ENCODE measurements at places on chromosomes 16 and 17.

- no peak for DNase-seq
Measured at GRCh38 chr17:33014751-33015150, 23.1 kb downstream of the SPACA3 start.

DNA sequence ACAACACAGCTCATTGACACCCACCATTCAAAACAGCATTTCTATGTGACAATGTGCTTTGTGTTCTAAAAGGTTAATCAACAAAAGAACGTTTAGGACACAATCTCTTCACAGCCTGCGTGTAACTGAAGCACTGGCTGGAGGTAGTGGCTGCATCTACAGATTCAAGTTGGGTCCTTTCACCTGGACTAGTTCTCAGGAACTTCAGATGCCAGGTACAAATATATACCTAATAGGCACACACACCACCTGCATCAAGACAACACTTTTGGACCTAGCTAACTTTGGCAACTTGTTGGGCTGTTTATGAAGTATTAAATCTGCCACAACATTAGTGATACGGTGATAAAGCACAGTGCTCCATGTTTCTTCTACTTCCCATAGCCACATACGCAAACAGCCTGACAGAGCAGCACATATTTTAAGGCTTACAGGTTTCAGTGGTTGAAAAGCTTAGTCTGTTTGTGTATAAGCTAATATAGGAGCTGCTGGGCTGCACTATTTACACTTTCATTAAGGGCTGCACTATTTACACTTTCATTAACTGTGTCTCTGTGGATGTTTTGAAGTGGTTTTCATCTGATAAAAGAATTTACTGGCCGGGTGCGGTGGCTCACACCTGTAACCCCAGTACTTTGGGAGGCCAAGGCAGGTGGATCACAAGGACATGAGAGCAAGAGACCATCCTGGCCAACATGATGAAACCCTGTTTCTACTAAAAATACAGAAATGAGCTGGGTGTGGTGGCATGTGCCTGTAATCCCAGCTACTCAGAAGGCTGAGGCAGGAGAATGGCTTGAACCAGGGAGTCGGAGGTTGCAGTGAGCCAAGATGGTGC lies 132.6 kb downstream of the PARN start:
- no peak for DNase-seq

DNA sequence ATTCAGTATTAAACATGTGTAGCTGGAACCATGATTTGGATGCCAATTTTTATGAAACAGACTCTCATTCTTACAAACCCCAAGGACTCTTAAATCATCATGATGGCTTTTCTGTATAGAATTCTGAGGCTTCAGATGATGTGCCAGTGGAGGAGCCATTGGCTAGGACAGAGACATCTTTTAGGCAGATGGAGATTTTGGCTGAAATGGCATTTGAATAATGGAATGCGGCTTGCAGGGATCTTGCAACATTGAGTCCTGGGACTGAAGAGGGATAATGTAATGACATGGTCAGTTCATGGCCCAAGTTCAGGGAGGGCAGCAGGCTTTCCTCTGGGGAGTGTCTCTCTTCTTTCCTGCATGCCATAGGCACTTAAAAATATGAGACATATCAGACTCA lies 172.4 kb downstream of the ABCA8 start:
- peak; percentile 100 for DNase-seq

DNA sequence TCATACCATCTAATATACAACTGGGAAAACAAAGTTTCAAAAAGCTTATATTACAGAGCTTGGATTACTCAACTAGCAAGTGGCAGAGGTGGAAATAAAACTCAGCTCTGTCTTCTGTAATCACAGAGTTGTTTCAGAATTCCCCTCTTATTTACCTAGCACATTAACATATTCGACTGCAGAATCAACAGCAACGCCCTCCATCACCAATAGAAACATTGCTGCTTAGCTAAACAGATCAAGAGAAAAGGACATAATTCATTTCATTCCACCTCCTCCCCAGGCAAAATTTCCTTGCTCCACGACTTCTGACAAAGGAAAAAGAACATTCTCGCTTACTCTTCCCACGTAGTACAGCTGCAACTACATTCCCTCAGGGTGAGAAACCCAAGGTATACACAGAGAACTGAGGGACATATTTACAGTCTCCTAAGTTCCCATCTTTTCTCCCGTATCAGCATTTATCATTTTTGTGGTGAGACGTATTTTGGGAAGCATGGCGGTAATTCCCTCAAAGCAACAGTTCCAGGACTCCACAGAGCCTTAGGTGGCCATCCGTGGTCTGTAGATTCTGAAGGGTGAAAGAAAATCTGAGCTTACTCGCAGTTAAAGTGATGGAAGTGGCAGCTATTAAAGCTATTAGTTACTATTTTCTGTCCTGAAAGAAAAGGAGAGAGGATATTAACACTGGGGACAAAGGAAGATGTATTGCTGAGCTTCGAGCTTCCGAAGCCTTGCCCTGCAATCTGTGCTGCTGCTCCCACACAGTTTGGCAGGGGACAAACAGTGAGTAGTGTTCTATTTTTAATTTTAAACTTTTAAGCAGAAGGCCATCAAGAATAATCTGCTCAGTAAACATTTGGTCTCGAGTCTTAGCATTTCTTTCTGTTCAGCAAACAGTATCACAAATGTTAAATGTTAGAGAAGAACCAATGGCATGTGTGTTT lies 1296.2 kb downstream of the CDH8 start:
- no peak for DNase-seq
